GM13977 (cell line): ENCODE measurements at places on chromosomes 6 and 20.
A peak's percentile ranks its signal among the peaks of the same experiment; 100 is the strongest.

DNA sequence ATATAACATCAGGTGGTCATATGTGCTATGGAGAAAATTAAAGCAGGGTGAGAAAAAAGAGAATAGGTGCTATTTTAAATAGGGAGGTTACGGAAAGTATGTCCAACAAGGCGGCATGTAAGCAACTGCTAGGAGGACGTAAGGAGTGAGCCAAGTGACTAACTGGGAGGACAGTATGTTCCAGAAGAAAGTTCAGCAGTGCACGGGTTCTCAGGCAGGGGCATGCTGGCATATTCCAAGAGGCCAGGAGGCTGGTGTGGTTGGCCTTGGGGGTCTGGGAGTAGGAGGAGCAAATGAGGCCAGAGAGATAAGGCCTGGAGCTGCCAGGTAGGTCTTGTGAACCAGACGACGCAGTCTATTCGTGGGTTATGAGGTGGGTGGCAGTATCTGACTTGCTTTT, 112.4 kb downstream of the ARMC2 start:
- DNase-seq = no peak

GRCh38 chr20:41881466-41882046, 263.4 kb upstream of the CHD6 start:
- no peak for DNase-seq

- DNase-seq = no peak
These were observed 19.5 kb downstream of the PTGIS start for GRCh38 chr20:49548371-49548947.

- no peak for DNase-seq
These were observed 10.9 kb upstream of the BCKDHB start for GRCh38 chr6:80095600-80095999.

DNA sequence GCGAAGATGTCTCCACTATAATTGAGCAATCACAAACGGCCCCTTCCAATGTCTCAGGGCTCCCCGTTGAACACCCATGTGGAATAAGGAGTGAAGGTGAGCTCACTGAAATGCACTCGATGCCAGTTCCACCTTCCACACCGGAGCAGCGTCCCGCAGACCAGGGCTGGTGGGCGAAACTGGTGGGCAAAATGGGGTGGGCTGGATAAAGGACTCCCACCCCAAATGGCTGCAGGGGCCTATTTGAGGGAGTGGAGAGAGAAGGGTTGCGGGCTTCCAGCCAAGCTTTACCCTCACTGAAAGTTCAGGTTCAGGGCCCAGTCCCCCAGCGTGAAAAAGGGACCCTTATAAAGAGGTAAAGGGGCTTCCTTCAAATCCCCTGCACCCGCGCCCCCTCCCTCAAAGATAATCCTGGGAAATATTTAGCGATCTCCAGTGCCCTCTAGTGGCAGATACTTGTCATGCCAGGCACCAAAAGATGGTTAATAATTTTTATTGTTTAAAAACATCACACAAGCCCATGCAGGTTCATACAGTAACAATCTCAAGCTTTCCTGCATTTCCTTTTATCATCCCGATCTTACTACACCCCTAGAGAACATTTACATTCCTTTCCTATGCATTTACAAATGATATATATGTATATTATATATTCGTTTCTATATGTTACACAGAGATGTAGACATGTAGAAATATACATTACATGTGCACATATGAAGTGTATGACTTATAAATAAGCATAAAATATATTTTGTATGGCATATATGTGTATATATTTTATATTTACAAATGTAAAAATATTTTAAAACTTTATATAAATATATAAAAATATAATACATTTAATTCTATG, 58.2 kb upstream of the NKX2-2 start:
- DNase-seq = peak; percentile 32
